ENCODE measurements at places on chromosomes 12 and 14.

DNA sequence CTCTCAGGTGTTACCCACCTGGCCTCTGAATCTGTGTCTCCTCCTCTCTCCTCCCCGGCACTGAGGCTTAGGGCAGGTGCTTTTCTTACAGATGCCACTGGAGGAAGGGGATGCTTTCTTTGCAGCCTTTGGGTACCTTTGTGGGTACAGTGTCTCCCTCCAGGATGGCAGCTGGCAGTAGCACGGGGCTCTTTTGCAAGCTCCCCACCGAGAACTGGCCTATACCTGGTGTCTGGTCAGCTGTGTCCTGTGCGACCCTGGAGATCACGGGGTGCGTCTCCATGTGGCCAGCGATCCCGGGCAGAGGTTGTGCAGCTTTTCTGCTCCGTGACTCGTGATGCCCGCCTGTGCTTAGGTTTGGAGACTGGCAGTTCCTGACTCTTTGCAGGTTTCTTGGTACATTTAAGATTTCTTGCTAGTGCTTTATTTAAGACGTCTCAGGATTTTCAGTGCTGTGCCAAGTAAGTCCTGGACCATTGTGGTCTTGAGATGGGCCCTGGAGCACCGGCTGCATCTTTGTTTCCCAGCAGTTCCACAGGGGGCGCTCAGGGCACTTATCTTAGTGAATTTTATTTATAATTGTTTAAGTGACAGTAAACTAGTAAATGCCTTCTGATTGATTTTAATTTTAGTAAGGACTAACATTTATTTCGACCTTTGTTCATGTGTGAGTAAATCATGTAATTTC lies 68.9 kb downstream of the DDX51 start:
- DNase-seq: no peak

GRCh38 chr14:23707415-23707814 lies 71.3 kb downstream of the DHRS2 start:
- DNase-seq: no peak

DNA sequence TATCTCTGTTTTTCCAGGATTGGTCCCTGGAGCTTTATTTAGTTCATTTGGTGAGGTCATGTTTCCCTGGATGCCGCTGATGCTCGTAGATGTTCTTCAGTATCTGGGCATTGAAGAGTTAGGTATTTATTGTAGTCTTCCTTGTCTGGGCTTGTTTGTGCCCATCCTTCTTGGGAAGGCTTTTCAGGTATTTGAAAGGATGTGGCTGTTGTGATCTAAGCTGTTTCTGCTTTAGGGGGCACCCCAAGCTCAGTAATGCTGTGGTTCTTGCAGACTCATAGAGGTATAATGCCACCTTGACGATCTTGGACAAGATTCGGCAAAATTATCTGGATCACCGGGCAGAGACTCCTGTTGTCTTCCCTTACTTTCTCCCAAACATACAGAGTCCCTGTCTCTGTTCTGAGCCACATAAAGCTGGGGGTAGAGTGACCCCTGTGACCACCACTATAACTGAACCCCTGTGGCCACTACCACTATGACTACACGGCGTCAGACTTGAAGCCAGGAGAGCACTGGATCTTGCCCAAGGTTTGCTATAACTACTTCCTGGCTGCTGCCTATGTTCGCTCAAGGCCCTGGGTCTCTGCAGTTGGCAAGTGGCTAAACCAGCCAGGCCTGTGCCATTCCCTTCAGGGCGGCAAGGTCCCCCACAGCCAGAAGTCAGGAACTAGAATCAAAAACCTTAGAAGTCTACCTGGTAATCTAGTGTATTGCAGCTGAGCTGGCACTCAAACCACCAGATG lies 40.9 kb downstream of the FGD4 start:
- DNase-seq: no peak

- DNase-seq: no peak
Measured at GRCh38 chr12:51620448-51620847, 29.4 kb downstream of the SCN8A start.

GRCh38 chr14:95523051-95523814 lies 6.8 kb upstream of the SYNE3 start:
- no peak for DNase-seq
